Islet precursor cell (in vitro differentiated cells): ENCODE measurements at places on chromosomes 4 and X.

- DNase-seq, result no peak
Observed at GRCh38 chr4:120088507-120088906, 21.9 kb upstream of the MAD2L1 start.

DNA sequence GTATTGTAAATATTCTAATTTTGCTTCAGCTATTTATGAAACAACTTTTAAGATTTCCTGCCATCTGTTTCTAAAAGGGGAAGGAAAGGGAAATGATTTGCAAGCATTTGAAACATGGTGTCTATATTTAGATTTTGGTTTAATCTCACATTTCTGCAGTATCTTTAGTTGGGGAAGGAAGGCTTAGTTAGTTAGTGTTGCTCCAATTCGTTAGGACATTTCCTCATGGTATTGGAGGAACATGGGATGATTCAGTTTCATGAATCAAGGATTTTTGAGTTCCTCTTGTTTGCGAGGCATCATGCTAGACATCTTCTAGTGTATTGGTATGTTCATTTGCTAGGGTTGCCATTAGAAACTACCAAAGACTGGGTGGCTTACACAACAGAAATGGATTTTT, 20.5 kb upstream of the TMEM192 start:
- DNase-seq, result no peak

DNA sequence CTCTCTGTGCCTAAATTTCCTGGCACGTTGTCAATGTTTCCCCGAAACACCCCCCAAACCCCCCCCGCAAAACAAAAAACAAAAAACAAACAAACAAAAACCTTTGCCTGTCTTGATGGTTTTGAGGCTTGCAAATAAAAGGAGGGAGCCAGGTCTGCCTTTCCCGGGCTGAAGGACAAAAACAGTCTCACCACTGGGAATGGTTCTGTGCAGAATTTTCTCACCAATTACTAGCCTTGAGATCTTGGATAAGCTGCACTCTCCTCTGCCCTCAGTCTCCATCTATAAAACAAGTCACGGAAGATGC, 15.5 kb downstream of the NKX3-2 start:
- DNase-seq, result no peak

GRCh38 chr4:18511727-18512126, 490.2 kb upstream of the LCORL start:
- no peak for DNase-seq

DNA sequence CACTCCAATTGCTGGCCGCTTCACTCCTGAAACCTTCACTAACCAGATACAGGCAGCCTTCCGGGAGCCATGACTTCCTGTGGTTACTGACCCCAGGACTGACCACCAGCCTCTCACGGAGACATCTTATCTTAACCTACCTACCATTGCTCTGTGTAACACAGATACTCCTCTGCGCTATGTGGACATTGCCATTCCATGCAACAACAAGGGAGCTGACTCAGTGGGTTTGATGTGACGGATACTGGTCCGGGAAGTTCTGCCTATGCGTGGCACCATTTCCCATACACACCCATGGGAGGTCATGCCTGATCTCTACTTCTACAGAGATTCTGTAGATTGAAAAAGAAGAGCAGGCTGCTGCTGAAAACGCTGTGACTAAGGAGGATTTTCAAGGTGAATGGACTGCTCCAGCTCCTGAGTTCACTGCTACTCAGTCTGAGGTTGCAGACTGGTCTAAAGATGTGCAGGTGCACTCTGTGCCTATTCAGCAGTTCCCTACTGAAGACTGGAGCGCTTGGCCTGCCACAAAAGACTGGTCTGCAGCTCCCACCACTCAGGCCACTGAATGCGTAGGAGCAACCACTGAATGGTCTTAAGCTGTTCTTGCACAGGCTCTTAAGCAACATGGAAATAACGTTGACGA, 35.8 kb upstream of the PRDM8 start:
- DNase-seq, result no peak
